ENCODE measurements at places on chromosomes 5 and 9.

- DNase-seq = no peak
Observed at GRCh38 chr9:93709600-93710369, 133.4 kb downstream of the PHF2 start.

- peak; percentile 43 for DNase-seq
Observed at GRCh38 chr9:77952635-77953328, 78.8 kb downstream of the GNAQ start.

- peak; percentile 73 for DNase-seq
Observed at GRCh38 chr9:129138476-129139232, 27.4 kb downstream of the PTPA start.

DNA sequence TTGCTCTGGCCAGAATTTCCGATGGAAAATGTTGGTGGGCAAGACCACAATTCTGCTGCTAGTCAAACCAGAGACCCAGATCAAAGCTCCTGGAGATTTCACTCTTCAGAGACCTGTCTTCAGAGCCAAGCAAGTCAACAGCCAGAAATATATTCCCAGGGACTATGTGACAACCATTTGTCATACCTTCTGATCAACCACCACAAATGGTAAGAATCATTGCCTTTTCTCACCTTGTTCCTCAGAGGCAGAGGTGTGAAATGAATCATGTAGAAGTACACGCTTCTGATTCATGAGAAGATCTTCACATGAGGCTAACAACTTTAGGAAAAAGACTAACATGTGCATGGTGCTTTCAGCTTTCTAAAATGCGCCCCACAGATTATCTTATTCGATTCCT, 53.5 kb downstream of the SUSD1 start:
- no peak for DNase-seq

GRCh38 chr5:91954136-91954535, 571.0 kb upstream of the ARRDC3 start:
- no peak for DNase-seq

GRCh38 chr5:32329395-32329834, 16.7 kb upstream of the MTMR12 start:
- DNase-seq = peak; percentile 89

- no peak for DNase-seq
Observed at GRCh38 chr9:123338710-123339665, 17.0 kb upstream of the CRB2 start.

DNA sequence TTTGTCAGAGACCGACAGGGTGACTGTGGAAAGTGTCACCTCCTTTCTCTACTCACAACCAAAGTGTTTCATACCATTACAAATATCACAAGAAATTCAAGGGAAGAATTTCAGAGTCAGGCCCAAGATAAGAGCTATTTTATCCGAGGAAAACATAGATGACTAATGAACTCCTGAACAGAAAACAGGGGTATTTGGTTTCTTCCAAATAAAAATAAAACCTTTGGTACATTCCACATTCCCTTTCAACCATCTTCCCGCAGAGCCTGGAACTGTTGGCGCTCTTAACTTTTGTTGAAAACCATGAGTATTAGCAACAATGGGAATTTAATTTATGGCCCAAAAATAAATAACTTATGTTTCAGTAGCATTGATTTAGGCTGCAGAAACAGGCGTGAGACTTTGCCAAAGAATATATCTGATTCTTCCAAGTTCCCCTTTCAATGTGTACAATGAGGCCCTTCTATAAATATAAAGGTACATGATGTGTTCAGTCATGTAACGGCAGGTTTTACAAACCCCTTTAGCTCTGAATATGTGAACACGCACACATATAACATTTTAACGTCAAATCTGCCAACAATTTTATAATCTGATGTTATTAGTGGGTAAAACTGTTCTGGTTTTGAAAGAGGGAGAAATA, 69.5 kb downstream of the RETREG1 start:
- DNase-seq = no peak

DNA sequence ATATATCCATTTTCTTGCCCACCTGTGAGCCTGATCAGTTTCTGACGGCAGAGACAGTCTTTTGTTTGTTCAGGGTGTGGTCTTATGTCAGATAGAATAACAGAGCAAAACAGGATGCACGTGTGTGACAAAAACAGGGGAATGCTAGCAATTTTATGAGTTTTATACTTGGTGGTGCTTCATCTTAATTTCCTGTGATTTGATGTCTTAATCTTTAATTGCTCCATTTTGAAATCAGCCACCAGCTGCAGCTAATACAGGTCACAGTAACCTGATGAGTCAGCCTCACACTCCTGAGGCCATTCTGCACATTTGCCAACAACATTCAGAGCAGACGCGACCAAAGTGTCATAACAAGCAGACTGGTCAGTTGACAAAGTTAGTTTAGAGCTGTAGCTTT, 42.3 kb upstream of the JMY start:
- no peak for DNase-seq

GRCh38 chr5:1026700-1027621, 18.4 kb downstream of the NKD2 start:
- DNase-seq = no peak

DNA sequence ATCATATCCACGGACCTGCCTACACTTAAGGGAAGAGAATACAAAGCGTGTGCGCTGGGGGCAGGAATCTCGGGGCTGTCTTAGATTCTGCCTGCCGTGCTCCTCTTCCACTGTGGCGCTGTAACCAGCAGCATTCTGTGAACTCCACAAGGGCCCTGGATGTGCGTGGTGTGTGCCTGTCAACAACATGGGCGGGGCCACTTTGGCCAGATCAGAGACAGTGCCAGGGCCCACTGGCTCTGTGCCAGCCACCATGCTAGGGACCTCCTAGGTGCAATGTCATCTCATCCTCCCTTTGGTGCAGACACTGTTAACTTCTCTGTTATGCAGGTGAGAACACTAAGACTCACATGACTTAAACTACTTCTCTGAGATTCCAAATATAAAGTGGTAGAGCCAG, 113.7 kb downstream of the COL23A1 start:
- DNase-seq = no peak

- DNase-seq = no peak
Observed at GRCh38 chr5:180021900-180022299, 49.7 kb downstream of the RNF130 start.

- no peak for DNase-seq
Observed at GRCh38 chr9:17361378-17361777, 217.5 kb upstream of the SH3GL2 start.

- DNase-seq = peak; percentile 30
Observed at GRCh38 chr5:130964231-130965202, 200.5 kb downstream of the HINT1 start.

GRCh38 chr9:15353892-15354291, 46.9 kb upstream of the TTC39B start:
- DNase-seq = no peak

DNA sequence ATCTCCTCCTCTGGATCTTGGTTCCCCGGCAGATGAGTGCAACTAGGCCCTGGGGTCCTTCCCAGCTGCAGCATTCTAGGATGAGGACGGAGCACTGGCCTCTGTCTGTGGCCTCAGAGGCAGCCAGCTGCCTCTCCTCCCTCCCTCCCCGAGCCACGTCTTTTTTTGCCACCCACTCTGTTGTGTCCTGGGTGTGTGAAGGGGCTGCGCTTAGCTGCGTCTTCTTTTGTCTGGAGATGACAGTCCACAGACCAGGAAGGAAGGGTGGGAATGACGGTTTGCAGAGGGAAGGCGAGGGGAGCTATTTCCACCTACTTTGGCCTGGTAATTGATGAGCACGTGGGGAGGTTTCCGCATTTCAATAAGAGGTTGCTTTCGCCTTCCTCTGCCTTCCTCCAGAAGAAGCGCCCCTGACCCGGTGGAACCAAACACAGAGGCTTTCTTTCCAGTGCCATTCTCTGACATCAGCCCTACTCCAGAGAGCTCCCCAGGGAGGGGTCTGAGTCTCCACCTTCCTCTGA, 34.5 kb upstream of the GABRP start:
- DNase-seq = no peak

GRCh38 chr5:10219068-10219467, 30.6 kb downstream of the ATPSCKMT start:
- DNase-seq = no peak

DNA sequence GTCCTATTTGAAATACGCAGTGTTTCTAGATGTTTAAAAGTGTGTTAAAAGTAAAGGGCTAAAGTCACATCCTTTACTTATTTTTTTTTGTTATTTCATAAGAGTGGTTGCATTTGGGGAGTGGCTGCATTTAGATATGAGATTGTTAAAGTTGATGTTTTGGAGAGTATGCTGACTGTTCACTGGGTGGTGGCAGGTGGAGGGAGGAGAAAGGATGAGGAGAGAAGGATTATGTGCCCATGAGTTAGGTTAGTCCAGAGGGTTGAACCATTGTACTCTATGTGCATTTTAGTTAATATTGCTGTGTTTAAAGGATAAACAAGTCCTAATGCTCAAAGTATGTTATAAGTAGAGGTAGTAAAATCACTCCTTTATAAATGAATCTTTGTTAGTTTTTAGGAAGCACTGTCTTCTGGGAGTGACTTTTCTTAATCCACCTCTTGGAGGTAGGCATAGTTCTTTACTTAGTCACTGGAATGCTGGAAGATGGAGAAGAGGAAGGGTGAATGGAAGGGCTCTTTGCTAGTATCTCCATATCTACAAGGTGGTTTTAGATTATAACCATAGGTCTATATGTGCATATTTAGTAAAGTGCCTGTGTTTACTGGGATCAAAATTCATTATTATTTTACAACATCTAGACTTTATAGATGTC, 332.3 kb downstream of the NPR3 start:
- DNase-seq = no peak

DNA sequence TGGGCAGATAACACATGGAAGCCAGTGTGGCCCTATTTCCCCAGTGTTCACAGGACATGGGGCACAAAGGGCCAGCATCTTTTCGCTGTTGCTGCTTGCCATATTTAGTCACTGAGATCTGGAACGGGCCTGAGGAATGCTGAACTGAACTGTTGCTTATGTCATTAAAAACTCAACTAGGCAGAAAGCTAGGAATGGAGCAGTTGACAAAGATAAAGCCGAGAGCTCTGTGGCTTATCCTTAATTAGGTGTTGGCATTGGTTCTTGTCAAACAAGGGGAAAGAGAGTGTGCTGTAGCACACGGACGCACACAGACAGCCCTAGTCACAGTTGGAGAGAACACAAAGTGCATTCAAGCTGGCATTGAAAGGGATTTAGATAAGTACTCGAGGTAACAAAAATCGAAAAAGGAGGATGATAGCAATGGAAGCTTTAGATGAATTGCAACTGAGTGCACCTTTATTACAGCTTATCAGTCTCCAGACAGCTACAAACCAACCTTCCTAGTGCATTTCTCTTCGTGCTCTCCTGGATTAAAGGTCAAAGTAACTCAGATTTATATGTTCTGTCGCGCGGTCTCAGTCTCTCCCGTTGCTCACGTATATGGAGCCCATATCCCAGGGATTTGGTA, 450.2 kb upstream of the ZNF608 start:
- no peak for DNase-seq

DNA sequence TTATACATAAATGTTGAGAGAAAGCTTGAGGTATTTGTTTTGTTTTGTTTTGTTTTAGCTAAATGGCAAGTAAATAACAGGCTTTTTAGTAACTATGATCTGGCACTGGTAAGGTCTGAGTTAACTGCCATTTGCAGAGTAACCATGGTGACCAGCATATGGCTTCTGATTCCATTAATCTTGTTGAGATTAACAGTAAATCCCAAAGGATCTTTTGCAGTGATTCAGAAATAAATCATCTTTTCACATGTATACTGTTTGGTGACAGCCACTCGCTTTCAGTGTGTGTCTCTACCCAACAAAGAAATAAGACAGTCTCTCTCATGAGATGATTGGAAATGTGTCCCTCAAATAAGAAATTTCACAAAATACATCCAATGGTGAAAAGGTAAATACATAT, 235.6 kb downstream of the RAB3C start:
- DNase-seq = no peak

DNA sequence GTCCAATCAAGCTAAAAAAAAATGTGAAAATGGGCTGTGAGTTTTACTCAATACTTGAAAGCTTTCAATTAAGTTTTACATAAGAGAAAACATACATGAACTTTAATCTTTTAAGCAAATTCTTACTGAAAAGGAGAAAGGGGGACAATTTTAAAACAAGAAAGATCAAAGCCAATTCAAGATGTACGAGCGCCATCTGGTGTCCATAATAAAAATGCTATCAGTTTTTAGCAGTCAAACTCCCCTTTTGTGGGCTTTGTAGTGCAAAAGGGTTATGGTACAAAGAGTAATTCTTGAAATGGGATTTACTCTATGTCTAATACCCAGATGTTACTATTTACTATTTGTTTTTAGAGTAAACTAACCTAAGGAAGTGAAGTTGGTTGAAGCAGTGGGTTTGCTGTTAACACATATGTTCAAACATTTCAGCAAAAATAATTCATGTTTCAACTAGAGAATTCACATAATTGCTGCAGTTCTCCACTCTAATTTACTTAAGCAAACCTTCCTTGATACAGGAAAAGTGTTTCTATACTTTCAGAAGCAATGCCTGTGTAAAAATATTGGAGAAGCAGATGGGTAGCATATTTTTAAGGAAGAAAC, 228.2 kb upstream of the TYRP1 start:
- DNase-seq = peak; percentile 18

- no peak for DNase-seq
Observed at GRCh38 chr9:124350494-124351263, 64.6 kb downstream of the PSMB7 start.

DNA sequence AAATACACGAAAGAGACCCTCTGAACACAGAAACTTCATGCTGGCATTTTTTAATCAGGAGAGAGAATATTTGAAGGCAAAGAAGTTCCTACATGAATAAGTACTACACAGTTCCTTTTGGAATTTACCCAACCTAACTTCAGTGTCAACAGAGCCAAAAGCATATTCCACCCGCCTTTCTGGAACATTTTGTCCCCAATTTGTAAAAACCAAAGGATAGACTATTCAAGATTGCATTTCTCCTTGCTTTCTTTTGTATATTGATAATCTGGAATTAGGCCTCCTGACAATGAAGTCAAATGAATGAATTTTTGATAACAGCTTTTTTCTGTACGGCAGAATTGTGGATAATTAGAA, 39.4 kb upstream of the TRAF1 start:
- DNase-seq = no peak

DNA sequence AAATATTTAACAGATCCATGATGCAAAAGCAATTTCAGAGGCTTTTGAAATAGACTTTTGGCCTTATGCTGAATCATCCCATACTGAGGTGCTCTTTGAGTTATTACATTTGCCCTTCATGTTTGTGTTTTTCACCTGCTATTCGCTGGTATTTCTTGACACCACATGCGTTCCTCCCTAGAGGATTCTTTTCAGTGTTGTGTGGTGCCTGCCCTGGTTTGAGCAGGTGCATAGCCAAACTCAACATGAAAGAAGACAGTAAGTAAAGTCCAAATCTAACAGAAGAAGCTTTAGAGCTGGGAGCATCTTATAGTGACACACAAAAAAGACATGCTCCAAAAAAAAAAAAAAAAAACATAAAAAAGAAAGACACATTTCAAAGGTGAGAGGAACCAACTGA, 796.3 kb downstream of the SEMA5A start:
- DNase-seq = no peak

DNA sequence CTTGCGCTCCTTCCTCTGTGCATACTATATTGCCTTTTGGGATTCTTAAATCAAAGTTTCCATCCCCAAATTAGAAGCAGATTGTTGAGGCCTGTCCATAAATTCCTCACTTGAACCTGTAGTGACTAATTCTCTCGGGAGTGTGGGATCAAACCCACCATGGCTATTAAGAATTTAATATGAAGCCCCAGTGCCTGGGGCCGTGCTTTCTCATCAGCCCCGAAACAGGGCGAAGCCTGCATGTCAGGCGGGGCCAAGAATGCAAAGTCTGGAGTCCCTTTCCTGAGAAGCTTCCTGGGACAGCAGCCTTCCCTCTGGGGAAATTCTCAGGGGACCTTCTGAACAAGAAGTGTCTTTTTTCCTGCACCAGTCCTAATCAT, 29.3 kb upstream of the FAT2 start:
- no peak for DNase-seq

Data from GM03348 (cell line).